Mesothelial cell of epicardium (in vitro differentiated cells): ENCODE measurements at places on chromosomes 1 and 21. TPM values are rescaled to one million over a fixed set of nuclear protein-coding genes. Genes with fewer than 3 reads are reported as not detected.

- no peak for DNase-seq
- peaks cover 7% of the 10 kb centered on the region for H3K4me1 ChIP-seq
- H3K27ac ChIP-seq, result no peak overlapping the region
- H3K27me3 ChIP-seq, result peaks cover 45% of the 10 kb centered on the region
- no peak overlapping the region for H3K4me3 ChIP-seq
Measured at GRCh38 chr1:3674100-3675094, 22.1 kb downstream of the TP73 start.

AGBL4 gene
- 0.38 to 0.49 TPM (median 0.42 TPM) in 3 replicates for total RNA-seq

- H3K4me3 ChIP-seq, result no peak overlapping the region
- H3K27ac ChIP-seq, result no peak overlapping the region
- H3K27me3 ChIP-seq, result peaks cover 17% of the 10 kb centered on the region
- peaks cover 13% of the 10 kb centered on the region for H3K4me1 ChIP-seq
Measured at GRCh38 chr1:65998763-65999583, 206.3 kb downstream of the PDE4B start.

OR2L3 gene
- total RNA-seq, result not detected in 3 replicates

TMEM79 gene
- 5.7 to 6.9 TPM (median 6.1 TPM) in 3 replicates for total RNA-seq

CD1E gene
- total RNA-seq, result not detected in 3 replicates

GRCh38 chr1:64624218-64624713 is 120.6 kb upstream of the RAVER2 start:
- DNase-seq, result no peak
- peaks cover 6% of the 10 kb centered on the region for H3K36me3 ChIP-seq
- H3K4me1 ChIP-seq, result peaks cover 19% of the 10 kb centered on the region
- no peaks in the 10 kb centered on the region for H3K27me3 ChIP-seq

DCST2 gene
- total RNA-seq, result 1.8 to 2.9 TPM (median 1.9 TPM) in 3 replicates

DNA sequence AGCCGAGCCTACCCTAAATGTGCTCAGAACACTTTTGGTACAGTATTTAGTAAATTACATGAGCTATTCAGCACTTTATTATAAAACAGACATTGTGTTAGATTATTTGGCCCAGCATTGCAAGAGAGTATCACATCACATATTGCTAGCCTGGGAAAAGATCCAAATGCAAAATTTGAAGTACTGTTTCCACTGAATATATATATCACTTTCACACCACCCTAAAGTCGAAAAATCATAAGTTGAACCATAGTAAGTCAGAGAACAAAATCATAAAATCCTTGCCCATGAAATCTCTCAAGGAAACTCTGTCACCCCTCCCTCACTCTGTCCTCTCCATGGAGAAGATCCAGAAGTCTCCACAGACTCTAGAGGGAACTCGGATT is 33.1 kb downstream of the RGS8 start:
- H3K27ac ChIP-seq, result no peak overlapping the region
- no peaks in the 10 kb centered on the region for H3K27me3 ChIP-seq
- DNase-seq, result no peak
- no peaks in the 10 kb centered on the region for H3K36me3 ChIP-seq
- no peaks in the 10 kb centered on the region for H3K4me1 ChIP-seq

RHD gene
- not detected in 3 replicates for total RNA-seq

RWDD3 gene
- total RNA-seq, result 23.1 to 25.3 TPM (median 24.7 TPM) in 3 replicates

GRCh38 chr1:3607703-3608065 is 3.6 kb downstream of the MEGF6 start:
- H3K4me3 ChIP-seq, result no peak overlapping the region
- no peak overlapping the region for H3K27ac ChIP-seq
- DNase-seq, result no peak
- peaks cover 37% of the 10 kb centered on the region for H3K4me1 ChIP-seq
- H3K27me3 ChIP-seq, result no peaks in the 10 kb centered on the region
- H3K36me3 ChIP-seq, result no peaks in the 10 kb centered on the region

- H3K27me3 ChIP-seq, result peaks cover 43% of the 10 kb centered on the region
- no peak overlapping the region for H3K4me3 ChIP-seq
- no peak overlapping the region for H3K27ac ChIP-seq
- no peaks in the 10 kb centered on the region for H3K36me3 ChIP-seq
- H3K4me1 ChIP-seq, result peaks cover 6% of the 10 kb centered on the region
Measured at GRCh38 chr1:207885129-207886032, 25.5 kb downstream of the CD34 start.

NEGR1 gene
- 2.2 to 4.5 TPM (median 2.4 TPM) in 3 replicates for total RNA-seq

GRCh38 chr21:20627594-20627993 is 370.6 kb upstream of the NCAM2 start:
- H3K4me3 ChIP-seq, result no peak overlapping the region
- no peak overlapping the region for H3K27ac ChIP-seq
- H3K4me1 ChIP-seq, result no peaks in the 10 kb centered on the region
- no peaks in the 10 kb centered on the region for H3K36me3 ChIP-seq
- no peaks in the 10 kb centered on the region for H3K27me3 ChIP-seq

KRTAP24-1 gene
- not detected in 3 replicates for total RNA-seq

DNA sequence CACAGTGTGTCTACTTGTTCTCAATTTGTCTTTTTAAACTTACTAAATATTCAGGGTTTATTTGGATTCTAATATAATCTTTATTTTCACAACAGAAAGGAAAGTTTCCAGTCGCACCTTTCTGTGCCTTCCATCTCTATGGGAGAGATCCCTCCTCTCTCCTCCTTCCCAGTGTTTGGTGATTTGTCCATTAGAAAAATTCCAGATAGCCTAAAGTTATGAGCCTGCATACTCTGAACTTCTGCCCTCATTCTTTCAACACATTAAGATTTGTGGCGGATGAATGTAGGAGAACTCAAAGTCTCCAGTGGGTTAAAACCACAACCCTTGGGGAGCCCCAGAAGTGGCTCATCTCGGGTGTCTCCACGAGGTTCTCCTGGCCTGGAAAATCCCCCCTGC is 3.6 kb downstream of the NHLH2 start:
- peaks cover 26% of the 10 kb centered on the region for H3K4me1 ChIP-seq
- H3K36me3 ChIP-seq, result no peaks in the 10 kb centered on the region
- no peak for DNase-seq
- peak overlapping the region; percentile 77 for H3K27ac ChIP-seq
- peaks cover 64% of the 10 kb centered on the region for H3K27me3 ChIP-seq

IL22RA1 gene
- 0.09 to 0.11 TPM in 2 of 3 replicates, not detected in the other for total RNA-seq

GRCh38 chr1:87330057-87330884 is 1.6 kb downstream of the LMO4 start:
- peak; percentile 42 for DNase-seq
- H3K27me3 ChIP-seq, result no peaks in the 10 kb centered on the region
- peaks cover 11% of the 10 kb centered on the region for H3K36me3 ChIP-seq
- peaks cover 51% of the 10 kb centered on the region for H3K4me1 ChIP-seq
- peak overlapping the region; percentile 84 for H3K4me3 ChIP-seq

PHGDH gene
- total RNA-seq, result 142 to 151 TPM (median 149 TPM) in 3 replicates

DNA sequence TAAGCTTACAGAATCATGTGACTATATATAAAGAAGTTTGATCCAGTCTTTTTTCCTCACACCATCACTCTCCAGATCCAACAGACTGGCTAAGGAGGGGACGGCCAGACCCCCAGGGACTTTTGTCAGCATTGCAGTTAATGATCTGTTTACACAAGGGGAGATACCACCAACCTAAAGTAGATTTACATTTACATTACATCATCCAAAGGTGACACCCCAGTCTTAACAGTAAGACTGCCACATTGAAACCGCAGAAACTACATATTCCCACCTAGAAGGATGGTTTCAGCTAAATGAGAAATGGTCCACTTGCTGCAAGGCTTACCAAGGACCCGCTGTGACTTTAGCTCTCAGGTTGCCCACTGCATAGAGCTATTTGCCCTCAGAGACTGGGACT is 3.4 kb downstream of the RCAN1 start:
- no peak for DNase-seq
- no peak overlapping the region for H3K27ac ChIP-seq
- peaks cover 43% of the 10 kb centered on the region for H3K27me3 ChIP-seq
- H3K4me1 ChIP-seq, result peaks cover 5% of the 10 kb centered on the region

DNA sequence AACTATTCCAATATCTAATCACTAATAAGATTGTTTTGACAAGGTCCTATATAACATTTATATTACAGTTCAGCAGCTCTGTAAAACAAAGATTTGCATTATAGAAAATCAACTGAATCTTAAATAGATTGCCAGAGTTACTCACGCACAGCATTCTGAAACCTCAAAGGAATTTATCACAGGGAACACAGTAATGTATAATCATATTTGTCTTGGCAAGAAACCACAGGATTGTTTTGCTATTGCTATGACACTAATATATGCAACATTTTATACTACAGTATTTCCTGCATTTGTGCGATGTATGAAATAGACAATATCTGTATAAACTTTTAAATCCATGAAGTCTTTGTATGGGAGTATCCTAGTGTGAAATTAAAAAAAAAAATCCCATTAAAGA is 101.4 kb downstream of the PLPPR5 start:
- peaks cover 13% of the 10 kb centered on the region for H3K4me1 ChIP-seq
- H3K27ac ChIP-seq, result no peak overlapping the region
- no peak for DNase-seq
- no peaks in the 10 kb centered on the region for H3K36me3 ChIP-seq
- H3K4me3 ChIP-seq, result no peak overlapping the region

ZNF697 gene
- total RNA-seq, result 20.3 to 21.8 TPM (median 20.6 TPM) in 3 replicates

FAM72A gene
- total RNA-seq, result 1.7 to 2.5 TPM (median 2.0 TPM) in 3 replicates

- peak overlapping the region; percentile 89 for H3K27ac ChIP-seq
- peaks cover 7% of the 10 kb centered on the region for H3K36me3 ChIP-seq
- no peaks in the 10 kb centered on the region for H3K27me3 ChIP-seq
- no peak overlapping the region for H3K4me3 ChIP-seq
- H3K4me1 ChIP-seq, result peaks cover 35% of the 10 kb centered on the region
Measured at GRCh38 chr1:51648180-51649109, 31.6 kb downstream of the OSBPL9 start.

- no peak overlapping the region for H3K27ac ChIP-seq
- no peaks in the 10 kb centered on the region for H3K36me3 ChIP-seq
- H3K27me3 ChIP-seq, result peaks cover 25% of the 10 kb centered on the region
- H3K4me3 ChIP-seq, result no peak overlapping the region
- DNase-seq, result no peak
Measured at GRCh38 chr1:240107058-240107684, 15.5 kb downstream of the FMN2 start.

SAMSN1 gene
- total RNA-seq, result 0.27 to 0.36 TPM (median 0.29 TPM) in 3 replicates

SCAMP3 gene
- 46.8 to 50.5 TPM (median 49.8 TPM) in 3 replicates for total RNA-seq

- peaks cover 57% of the 10 kb centered on the region for H3K36me3 ChIP-seq
- no peak overlapping the region for H3K27ac ChIP-seq
- no peaks in the 10 kb centered on the region for H3K4me1 ChIP-seq
Measured at GRCh38 chr1:19186001-19186400, 24.1 kb downstream of the UBR4 start.

DNA sequence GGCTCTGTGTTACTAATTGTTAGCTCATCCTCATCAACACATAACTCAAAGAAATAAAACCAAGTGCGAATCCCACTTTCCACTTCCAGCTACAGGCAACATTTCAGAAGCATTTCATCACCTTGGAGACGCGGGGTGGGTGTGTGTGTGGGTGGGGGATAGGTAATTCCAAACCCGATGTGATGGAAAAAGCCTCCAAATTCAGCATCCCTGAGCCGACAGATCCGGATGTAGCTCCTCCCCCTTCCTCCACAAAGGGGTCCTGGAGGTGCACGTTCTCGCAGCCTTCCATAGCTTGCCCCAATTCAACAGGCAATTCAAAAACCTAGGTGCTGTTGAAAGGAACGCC is 486 bp downstream of the HSPA13 start:
- DNase-seq, result no peak
- H3K36me3 ChIP-seq, result peaks cover 12% of the 10 kb centered on the region
- peak overlapping the region; percentile 99 for H3K4me3 ChIP-seq
- H3K27me3 ChIP-seq, result no peaks in the 10 kb centered on the region

DNA sequence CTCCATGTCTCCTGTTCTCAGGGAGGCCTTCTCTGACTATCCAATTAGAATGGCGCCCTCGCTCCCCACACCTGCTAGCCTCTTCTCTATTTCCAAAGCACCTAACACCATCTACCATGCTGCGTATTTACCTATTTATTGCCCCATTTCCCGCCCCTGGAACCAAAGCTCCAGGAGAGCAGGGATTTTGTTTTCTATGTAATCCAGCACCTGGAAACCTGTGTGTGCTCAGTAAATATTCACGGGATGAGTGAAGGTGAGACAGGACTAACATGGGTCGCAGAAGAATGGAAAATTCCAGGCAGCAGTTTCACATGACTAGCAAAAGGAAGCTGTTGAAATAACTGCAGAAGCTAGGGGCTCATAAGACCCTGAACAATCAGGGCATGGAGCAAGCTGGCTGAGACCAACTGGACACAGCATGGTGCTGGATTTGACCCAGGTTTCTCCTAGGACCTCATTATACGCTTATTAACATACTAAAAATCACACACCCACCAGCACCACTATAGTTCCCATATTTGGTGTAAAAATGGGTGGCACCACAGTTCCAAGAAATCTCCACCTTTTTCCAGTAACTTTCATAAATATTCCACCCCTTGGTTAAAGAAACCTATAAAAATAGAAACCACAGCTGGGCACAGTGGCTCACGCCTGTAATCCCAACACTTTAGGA is 15.1 kb upstream of the TENT5B start:
- no peak for DNase-seq
- no peaks in the 10 kb centered on the region for H3K36me3 ChIP-seq
- H3K4me1 ChIP-seq, result peaks cover 13% of the 10 kb centered on the region

MPZ gene
- 1.3 to 1.4 TPM (median 1.3 TPM) in 3 replicates for total RNA-seq

DNA sequence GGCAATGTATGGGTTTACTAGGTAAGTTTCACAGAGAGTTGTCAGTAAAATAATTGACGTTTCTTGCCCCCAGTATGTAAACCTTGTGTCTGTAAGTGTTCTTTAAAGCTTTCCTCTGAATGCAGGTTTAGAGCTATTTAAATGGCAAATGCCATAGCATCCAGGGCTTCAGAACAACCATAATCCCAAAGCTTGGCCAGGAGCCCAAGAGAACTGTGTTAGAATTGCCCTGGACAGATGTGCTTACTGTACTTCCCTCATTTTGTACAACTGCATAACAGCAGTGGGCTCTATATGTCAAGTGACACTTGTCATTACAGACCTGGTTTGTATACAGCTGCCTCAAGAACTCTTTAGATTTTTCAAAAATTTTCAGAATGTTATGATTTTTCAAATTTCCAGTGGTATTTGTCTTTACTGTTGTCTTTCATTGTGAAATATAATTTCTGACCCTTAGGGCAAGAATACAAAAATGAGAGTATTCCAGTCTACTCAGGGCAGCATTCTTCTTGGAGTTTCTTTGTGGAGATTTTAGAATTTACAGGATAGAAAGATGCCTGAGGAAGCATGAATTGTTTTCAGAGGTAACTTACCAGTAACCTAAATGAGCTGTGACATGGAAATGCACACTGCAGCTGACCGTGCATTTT is 136.9 kb upstream of the L1TD1 start:
- H3K27me3 ChIP-seq, result no peaks in the 10 kb centered on the region
- no peak overlapping the region for H3K4me3 ChIP-seq
- no peak for DNase-seq
- no peak overlapping the region for H3K27ac ChIP-seq
- H3K36me3 ChIP-seq, result peaks cover 28% of the 10 kb centered on the region
- peaks cover 14% of the 10 kb centered on the region for H3K4me1 ChIP-seq
